ENCODE measurements at places on chromosomes 1 and 21.

DNA sequence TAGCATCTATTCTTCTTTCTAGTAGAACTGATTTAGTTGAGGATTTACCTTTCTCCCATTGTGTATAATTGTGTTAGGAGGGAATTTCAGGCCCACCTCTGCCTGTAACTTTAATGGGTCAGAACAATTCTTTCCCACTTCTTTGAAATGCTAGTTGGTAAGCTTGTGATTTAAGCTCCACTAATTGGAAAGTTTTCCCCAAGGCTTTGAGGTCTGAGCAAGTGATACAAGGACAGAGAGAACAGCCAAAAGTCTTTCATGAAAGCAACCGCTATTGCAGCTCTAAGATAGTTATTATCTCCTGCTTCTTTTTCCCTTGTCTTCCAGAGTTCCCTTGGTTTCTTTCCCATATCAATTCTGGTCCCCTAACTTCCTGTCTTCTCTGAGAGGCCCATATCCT, 38.7 kb upstream of the PDC start:
- DNase-seq: no peak

- no peak for DNase-seq
Measured at GRCh38 chr1:93186667-93187066, 6.1 kb downstream of the CCDC18 start.

DNA sequence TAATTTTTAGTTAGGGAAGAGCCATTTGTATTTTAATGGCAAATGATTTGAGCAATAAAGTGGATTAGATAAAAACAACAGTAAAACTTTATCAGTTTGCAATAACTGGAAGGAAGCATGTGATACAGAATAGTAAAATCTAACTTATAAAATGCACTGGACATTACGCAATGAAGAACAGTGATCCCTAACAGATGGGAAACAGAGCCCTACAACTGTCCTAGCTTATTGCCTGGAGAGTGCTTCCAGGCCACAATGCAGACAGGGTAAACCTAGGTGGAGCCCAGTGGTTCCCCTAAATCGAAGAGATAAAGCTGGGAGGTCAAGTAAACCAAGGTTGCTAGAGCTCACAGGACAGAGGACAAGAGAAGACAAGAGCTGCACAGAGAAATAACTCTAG, 7.0 kb downstream of the OMA1 start:
- DNase-seq: peak; percentile 9

DNA sequence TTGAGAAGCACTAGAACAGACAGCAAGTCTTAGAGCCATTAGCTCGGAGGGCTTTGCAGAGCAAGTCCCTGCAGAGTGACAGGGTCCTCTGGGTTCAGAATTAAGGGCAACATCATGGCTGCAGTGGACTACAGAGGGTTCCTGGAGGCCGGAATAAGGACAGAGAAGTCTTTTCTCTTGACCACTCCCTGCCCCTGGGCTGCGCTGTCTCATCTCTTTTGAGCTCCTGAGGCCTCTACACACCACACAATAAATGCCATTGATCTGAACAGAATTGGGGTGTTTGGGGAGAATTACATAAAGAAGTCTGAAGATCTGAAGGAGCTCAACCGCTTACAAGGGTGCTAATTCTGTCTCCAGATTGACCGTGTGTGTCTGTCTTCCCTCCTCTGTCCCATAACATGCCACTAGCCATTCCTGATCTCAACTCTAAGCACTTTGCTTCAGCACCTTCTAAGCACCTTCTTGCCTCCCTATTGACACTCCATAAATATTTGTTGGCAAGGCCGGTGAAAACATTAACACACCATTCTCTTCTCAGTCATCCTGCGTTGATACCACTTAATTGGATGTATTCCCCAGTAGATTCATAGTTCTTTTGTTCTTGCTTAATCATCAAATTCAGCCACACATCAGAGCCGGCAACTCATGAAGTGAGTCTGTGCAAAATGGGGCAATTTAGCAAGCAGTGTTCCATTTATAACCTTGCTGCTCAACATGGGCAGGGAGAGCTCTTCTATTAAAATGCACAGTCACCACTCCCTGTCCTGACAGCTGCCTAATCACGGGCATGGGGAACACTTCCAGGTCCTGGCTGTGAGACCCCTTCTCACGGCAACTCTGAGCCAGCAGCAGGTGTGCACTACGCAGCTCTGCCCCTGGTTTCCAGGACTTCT, 49.7 kb downstream of the NMNAT2 start:
- no peak for DNase-seq

DNA sequence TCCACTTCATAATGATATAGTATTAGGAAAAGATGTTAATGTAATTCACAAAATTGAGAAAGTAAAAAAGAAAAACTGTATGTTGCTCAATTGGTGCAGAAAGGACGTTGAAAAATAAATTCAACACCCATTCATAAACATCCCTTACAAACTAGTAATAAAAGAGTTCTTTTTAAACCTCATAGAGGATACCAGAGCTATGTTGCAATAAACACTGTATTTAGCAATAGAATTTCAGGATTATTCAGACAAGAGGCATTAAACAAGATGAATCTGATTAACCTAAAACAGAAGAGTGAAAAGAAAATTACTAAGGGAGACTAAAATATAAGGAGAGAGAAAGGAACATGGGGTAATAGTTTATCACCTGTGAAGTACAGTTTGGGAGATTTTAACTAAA, 154.8 kb downstream of the NTPCR start:
- DNase-seq: no peak
